ENCODE measurements at places on chromosomes 2 and 18.

- DNase-seq, result no peak
Observed at GRCh38 chr18:26488417-26489009, 59.8 kb downstream of the KCTD1 start.

GRCh38 chr2:46913471-46914381 is 1.9 kb downstream of the MCFD2 start:
- no peak for DNase-seq

- DNase-seq, result no peak
Observed at GRCh38 chr2:172905937-172906811, 169.5 kb upstream of the MAP3K20 start.

GRCh38 chr2:24372033-24372432 is 11.7 kb upstream of the ITSN2 start:
- no peak for DNase-seq

GRCh38 chr2:238703436-238703835 is 144.4 kb upstream of the TWIST2 start:
- DNase-seq, result no peak

DNA sequence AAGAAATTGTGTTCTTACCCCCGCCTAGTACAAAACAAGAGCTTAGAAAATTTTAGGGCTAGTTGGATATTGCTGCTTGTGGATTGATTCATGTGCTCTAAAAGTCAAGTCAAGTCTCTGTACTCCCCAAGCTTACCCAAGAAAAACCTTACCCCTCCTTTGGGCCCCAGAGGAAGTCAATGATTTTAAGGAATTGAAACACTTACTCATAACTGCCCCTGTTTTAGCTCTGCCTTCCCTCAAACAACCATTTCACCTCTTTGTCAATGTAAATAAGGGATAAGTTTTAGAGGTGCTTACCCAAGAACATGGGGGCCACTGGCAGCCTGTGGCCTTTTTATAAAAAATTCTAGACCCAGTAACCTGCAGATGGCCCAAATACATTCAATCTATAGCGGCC is 136.6 kb upstream of the RMP24 start:
- no peak for DNase-seq

- no peak for DNase-seq
Observed at GRCh38 chr2:120885749-120886148, 150.1 kb downstream of the GLI2 start.

DNA sequence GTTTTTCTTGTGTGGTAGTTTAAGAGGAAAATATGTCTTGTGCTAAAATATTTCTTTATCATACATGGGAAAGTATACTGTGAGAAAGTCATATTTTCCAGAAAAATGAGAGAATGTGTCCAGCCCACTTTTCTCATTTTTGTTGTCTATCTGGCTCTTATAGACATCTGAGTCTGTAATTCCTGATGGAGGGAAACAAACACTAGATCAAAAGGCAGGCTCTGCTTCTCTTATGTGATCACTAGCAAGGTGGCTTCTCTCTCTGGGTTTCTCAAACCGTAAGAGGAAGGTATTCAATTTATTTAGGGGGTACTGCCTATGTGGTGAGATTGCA is 40.0 kb upstream of the PEX13 start:
- DNase-seq, result no peak

DNA sequence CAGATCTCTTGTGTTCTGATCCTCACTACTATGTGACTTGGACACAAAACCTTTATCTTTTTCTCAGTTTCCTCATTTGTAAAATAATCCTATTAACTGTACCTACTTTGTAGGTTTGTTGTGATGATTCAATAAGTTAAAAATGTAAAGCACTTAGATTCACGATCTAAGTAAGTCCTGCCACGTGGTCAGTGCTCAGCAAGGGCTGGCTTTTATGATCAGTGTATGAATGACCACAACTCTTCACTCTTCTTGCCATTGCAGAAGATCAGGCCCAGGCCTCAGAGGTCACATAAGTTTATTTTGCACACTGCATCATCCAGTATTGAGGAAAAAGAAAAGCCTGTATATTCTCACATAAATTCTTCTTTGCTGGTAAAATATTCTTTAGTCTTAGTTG is 1192.5 kb upstream of the ACVR2A start:
- DNase-seq, result no peak

GRCh38 chr2:61255580-61256437 is 93.8 kb downstream of the C2orf74 start:
- DNase-seq, result no peak

GRCh38 chr2:19769513-19769912 is 132.3 kb downstream of the TTC32 start:
- DNase-seq, result no peak

- no peak for DNase-seq
Observed at GRCh38 chr2:152477347-152478092, 142.5 kb downstream of the FMNL2 start.

DNA sequence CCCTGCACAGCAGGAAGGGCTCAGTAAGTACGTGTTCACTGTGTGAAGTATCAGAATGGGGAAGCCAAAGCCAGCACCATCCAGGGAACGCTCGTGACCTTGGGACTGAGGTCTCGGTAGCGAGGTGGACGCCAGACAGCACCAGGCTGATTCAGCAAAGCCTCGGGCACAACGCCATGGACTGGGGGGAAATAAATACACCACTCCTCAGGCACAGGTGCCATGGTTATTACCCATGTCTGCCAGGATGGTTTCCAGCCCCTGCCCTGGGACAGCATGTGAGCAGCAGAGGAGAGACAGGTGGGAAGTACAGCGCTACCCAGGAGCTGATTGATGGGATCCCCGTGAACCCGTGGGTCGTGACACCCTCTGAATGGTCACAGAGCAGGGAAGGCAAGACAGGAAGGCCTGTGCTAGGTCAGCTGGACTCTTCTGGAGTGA is 53.0 kb downstream of the REEP1 start:
- DNase-seq, result no peak

DNA sequence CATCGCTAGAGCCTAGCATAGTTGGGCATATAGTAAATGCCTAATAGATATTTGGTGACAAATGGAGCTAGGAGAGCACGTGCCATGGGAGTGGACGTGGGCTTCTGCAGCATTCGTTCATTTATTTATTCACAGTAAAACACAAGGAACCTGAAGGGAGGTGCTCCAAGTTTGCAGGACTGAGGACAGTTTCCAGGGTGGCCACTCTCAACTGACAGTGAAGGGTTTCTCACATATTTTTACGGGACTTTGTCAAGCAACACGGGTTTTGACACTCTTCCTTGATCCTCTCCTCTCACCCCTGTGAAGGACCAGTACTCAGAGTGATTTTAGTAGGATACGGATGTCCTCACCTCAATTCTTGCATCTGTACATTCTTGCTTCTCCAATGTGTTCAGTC is 135.0 kb upstream of the TTC39C start:
- no peak for DNase-seq

GRCh38 chr18:40133253-40133652 is 1821.8 kb upstream of the PIK3C3 start:
- DNase-seq, result no peak

GRCh38 chr2:31008561-31009114 is 129.6 kb downstream of the GALNT14 start:
- no peak for DNase-seq

GRCh38 chr2:220674033-220674432 is 898.1 kb downstream of the EPHA4 start:
- no peak for DNase-seq

GRCh38 chr2:98540536-98540935 is 67.8 kb downstream of the COA5 start:
- DNase-seq, result no peak

DNA sequence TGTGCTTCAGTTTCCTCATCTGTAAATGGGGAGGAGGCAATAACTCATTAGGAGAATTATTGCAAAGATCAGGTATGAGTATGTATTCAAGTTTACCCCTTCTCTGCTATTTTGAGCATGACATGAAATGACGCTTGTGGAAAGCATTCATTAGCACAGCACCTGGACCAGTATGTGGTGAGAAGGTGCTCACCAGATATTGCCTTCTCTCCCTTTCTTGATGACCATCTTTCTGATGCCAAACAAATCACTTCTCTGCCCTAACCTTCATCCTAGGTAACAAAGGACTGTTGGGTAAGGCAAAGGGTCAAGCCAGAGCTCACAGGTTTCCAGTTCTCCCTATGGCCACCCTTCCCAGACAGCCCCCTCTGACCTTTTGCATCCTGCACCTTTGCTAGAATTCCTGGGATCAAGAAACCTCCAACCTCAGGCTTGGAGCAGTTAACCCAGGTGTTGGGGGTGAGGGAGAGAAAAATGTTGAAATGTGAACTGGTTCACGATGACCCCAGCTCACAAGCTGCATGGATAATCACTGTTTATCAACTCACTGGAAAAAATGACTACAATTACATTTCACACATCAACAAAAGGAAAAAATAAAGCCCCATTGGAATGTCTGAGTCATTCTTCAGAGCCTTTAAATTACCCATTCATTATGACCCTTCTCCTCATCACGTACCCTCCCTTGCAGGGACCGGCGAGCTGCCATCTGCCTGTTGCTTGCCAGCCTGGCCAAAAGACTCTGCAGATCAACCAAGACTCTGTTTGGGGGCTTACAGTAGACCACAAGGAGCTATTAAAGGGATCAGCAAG is 41.6 kb downstream of the LBH start:
- DNase-seq, result no peak

- peak; percentile 52 for DNase-seq
Observed at GRCh38 chr2:12717191-12718014, 667 bp downstream of the TRIB2 start.

- no peak for DNase-seq
Observed at GRCh38 chr2:190121971-190122370, 59.4 kb upstream of the MSTN start.

- no peak for DNase-seq
Observed at GRCh38 chr2:169822785-169823392, 1.8 kb downstream of the METTL5 start.

- DNase-seq, result no peak
Observed at GRCh38 chr2:55338268-55338667, 69.2 kb upstream of the MTIF2 start.

DNA sequence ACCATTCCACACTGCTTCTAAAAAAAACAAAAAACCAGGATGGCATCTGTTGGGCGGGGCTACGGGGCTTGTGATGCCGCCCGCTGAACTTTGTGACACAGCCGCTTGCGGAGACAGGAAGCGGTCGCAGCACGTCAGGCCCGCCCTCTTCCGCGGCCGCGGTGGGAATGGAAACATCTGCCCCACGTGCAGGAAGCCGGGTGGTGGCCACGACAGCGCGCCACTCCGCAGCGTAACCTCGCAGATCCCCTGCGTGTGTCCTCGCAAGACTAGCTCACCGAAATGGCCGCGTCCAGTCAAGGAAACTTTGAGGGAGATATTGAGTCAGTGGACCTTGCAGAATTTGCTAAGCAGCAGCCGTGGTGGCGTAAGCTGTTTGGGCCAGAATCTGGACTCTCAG is 168.5 kb downstream of the SUCLG1 start:
- no peak for DNase-seq

- DNase-seq, result no peak
Observed at GRCh38 chr18:69705987-69706386, 241.7 kb downstream of the CD226 start.

DNA sequence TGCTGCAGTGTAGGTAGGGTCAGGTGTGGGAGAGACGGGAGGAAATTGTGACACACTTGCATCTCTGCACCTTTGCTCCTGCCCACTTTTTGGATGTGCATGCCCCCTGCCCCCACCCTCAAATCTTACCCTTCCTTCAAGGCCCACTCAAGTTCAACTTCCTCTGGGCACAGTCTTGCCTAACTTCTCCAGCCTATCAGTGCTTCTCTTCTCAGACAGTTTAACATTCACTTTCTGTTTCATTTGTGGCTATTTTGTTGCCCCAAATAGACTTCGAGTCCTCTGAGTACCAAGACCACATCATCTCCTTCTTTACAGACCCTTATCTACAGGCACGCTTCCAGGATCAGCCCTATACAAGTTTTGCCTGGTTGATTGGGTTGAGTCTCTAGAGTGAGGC is 2.7 kb downstream of the ST8SIA5 start:
- DNase-seq, result no peak

- DNase-seq, result no peak
Observed at GRCh38 chr2:171958475-171958874, 36.2 kb downstream of the HAT1 start.

- DNase-seq, result no peak
Observed at GRCh38 chr2:136665736-136666135, 99.6 kb upstream of the THSD7B start.

- DNase-seq, result no peak
Observed at GRCh38 chr2:227886149-227886548, 14.7 kb downstream of the DAW1 start.

DNA sequence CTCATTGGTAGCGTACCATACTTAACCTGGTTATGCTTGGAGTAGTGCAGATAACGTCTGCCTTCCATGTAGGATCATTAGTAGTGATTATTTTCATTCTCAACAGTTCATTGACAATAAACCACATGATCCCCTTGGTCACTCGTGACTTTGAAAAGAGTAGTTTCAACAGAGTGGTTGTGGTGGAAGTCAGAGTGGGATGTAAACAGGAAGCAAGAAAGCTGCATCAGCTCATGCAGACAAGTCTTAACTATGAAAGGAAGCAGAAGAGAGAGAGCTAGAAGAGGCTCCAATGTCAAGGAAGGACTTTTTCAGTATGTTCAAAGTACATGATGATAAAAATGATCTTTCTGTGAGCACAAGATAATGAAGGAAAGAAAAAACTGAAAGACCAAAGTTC is 287.4 kb downstream of the MBD2 start:
- DNase-seq, result no peak

DNA sequence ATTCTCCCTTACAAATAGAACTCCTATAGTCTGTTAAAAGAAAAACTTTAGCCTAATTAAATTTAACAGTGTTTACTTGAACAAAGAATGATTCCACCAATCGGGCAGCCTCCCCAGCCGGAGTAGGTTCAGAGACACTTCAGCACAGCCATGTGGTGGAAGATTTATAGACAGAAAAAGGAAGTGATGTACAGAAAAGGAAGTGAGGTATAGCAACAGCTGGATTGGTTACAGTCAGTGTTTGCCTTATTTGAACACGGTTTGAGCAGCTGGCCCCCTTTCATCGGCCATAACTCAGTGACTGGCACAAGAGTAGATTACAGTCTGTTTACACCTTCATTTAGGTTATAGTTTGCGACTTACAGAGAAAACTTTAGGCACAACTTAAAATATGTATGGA is 2.1 kb upstream of the SKA1 start:
- no peak for DNase-seq

DNA sequence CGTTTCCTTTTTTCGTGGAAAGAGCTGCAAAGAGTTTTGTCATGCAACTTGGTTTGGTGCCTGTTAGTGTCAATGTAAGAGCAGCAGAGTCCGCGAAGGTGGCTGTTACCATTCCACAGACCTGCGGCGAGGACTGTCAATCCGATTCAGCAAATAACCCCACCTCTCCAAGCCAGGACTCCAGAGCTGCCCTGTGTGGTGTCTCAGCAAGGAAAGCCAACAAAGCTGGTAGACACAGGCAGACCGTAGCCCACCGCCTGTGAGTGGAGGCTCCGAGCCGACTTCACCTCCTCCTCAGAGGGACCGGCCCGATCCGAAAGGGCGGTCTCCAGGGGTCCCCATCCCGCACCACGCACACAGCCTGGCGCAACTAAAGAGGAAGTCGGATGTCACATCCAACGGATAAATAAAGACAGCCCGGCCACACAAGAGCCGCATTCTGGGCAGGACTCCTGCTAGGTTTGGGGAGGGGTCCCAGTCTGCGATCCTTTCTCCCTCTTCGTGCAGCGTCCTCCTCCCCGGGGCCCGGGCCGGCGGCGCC is 819 bp downstream of the ANKRD44 start:
- DNase-seq, result peak; percentile 26

GRCh38 chr18:79062806-79063205 is 6.4 kb upstream of the ATP9B start:
- DNase-seq, result no peak
